ENCODE measurements at places on chromosomes 7 and 10.

DNA sequence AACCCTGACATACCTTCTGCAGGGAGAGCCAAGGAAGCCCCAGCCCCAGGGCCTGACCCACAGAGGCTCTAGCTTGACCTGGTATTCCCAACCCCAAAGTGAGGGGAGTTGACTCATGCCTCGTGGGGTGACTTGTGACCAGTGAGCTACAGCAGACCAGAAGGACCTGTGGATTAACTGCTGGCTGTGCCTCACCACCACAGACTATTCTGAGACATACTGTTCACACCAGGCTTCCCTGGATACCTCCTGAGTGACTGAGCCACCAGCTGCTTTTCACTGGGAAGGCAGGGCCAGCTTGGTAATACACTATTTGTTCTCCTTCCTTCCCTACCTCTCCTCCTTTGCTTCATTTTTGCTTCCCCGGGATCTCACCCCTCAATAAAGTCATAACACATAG, 7.3 kb downstream of the PLXNA4 start:
- DNase-seq = no peak

DNA sequence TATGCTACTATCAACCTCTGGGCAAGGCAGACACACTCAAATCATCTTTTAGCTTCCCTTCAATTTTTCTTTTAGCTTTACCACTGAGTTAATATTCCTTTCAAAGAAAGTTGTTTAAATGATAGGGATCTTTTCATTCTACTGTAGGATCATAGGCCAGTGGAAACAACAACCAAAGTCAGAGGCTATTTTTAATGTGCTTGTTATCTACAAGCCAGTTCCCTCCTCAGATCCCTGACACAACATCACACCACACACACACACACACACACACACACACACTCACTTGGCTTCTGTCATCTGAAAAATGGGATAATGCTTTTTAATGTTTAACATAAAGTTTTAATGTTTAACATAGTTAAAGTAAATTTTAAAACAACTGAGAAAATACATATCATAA, 106.7 kb upstream of the CAV2 start:
- DNase-seq = no peak

- no peak for DNase-seq
These were observed 34.9 kb downstream of the PRKAR2B start for GRCh38 chr7:107079212-107079940.

DNA sequence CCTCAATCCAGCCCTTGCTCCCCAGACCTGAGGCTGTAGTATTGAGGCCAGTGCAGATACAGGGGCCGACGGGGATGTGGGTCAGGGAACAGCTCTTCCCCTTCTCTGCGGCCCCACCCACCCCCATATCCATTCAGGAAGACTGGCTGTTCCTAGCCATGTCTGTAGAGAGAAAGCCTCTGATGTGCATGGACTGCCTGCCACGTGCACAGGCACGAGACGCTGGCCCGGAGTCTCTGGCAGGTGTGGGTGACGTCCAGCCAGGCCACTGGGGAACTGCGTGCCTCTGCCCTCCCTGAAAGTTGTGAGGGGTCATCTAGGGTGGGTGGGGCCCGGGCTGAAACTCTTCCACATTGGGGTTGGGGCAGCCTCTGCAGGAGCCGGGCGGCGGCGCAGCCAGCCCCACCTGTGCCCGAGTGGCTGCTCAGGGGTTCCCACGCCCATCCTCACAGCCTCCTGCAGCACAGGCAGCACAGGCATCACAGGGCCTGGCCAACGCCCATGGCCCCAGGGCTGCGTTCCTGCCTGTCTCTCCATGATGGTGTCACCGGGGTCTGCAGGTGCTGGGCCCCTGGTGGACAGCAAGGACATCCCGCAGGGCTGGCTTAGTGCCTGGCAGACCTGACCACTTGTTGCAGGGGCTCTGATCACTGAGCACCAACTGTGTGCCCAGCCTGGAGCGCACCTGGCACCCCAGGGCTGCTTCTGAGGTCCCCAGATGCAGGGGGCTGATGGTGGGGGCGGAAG, 27.5 kb downstream of the MICALL2 start:
- no peak for DNase-seq

GRCh38 chr7:135930565-135931461, 46.3 kb downstream of the MTPN start:
- no peak for DNase-seq

GRCh38 chr7:134179036-134180011, 52.2 kb downstream of the LRGUK start:
- no peak for DNase-seq

- no peak for DNase-seq
These were observed 62.6 kb upstream of the C1GALT1 start for GRCh38 chr7:7119729-7120128.

DNA sequence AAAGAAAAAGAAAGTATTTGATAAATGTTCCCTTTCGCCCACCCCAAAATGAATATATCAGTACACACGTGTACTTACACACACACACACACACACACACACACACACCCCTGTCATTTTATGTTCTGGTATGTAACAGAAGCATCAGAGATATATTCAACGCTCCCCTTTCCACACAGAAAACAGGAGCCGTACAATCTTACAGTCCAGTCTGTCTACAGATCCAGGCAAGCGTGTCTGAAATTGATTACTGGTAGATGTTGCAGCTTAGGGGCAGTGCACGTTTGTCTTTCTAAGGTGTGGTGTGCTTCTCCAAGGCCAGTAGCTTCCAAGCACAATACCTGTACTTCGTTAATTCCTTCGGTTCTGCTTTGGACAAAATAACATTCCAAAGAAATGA, 143.7 kb upstream of the RNF32 start:
- DNase-seq = no peak

GRCh38 chr7:27943241-27943640, 203.3 kb downstream of the TAX1BP1 start:
- DNase-seq = no peak

GRCh38 chr7:148212731-148213130, 377.8 kb upstream of the C7orf33 start:
- no peak for DNase-seq

- no peak for DNase-seq
These were observed 240.3 kb downstream of the SNX10 start for GRCh38 chr7:26531926-26532325.

DNA sequence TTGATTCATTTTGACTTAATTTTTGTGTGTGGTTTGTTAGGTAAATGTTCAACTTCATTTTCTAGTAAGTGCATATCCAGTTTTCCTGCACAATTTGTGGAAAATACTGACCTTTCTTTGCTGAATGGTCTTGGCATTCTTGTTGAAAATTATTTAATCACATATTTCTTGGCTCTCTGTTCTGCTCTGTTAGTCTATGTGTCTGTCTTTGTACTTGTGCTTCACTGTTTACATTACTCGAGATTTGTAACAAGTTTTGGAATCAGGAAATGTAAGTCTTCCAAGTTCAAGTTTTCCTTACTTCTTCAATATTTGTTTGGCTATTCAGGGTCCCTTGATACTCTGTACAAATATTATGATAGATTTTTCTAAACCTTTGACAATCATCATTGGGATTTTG, 838.2 kb upstream of the POM121L12 start:
- no peak for DNase-seq
